HAP-1 (cell line): ENCODE measurements at places on chromosomes 3 and 15.

DNA sequence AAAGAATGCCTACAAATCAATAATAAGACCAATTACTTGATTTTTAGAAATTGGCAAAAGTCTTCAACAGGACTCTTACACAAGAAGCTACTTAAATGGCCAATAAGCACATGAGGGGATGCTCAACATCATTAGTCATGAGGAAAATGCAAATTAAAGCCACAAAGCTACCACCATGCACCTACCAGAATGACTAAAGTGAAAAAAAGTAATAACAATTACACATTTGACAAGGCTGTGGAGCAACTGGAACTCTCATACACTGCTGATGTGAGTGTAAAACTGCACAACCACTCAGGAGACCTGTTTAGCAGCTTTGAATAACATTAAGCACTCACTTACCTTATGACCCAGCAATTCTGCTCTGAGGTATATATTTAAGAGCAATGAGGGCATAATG lies 68.4 kb downstream of the PPCDC start:
- DNase-seq, result no peak

DNA sequence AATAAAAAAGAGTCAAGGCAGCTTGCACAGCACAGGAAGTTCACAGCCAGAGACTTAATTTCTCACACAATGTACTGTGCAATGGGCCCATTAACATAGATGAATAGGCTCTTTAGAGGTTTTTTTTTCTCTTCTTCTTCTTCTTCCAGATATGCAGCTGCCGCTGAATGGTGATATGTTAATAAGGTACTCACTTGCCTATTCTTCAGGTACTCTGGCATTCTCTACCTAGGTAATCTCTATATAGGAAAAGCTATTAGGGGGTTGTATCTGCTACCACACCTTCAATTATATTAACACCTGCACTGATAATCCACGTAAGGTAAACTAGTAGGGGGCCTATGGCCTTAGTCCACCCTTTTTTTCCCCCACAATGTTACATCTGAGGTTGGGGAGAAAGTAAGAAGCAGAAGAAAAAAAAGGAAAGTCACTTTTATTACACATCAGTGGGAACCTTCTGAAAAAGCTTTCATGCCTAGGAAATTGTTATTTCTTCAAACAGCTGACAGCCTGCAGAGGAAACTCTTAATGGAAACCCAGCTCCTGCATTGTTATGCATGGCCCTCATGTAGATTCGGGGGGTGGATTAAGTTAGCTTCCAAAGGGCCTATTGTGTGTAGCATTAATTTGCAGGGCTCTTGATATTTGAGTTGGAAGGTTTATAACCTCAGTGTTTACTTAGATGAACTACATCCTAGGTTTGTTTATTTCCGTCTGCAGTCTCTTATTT lies 525.5 kb downstream of the ZIC1 start:
- DNase-seq, result peak; percentile 46

- DNase-seq, result no peak
These were observed 477.1 kb downstream of the MAGI1 start for GRCh38 chr3:65561617-65562016.

DNA sequence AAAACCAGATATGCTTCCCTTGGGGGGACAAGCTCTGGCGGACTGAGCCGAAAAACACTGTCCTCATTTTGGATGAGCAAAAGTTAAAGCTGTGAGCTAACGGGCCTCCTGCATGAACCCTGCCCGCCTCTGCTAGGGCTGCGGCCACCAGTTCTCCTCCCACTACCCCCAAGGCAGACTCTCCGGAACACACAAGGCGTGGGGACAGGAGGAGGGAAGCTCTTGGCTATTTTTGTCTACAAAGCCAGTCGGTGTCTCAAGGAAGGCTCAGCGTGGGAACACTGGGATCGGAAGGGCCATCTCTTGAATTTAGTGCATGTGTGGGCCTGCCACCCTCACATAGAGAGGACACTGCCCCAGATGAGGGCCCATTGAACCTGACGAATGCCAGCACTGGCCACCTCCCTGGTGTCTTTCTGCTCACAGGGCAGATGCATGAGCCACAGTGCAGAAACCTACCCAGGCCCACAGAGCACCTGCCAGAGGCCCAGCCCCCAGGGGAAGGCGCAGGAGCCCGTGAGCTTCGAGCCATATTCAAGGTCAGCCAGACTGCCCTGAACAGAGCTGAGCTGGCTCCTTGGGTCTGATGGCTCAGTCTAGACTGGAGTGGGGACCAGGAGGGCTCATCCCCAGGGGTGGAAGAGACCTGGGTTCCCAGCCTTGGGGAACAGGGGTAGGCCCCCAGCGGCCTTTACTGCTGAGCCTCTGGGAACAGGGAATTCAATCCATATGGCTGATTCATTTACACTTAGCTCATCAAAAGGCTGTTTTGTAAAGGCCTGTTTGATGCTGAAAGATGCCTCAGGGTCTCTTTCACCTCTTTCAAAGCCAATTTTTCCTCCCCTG lies 38.3 kb downstream of the HCN4 start:
- no peak for DNase-seq

- no peak for DNase-seq
These were observed 84.6 kb downstream of the PEAK1 start for GRCh38 chr15:77335298-77335697.

DNA sequence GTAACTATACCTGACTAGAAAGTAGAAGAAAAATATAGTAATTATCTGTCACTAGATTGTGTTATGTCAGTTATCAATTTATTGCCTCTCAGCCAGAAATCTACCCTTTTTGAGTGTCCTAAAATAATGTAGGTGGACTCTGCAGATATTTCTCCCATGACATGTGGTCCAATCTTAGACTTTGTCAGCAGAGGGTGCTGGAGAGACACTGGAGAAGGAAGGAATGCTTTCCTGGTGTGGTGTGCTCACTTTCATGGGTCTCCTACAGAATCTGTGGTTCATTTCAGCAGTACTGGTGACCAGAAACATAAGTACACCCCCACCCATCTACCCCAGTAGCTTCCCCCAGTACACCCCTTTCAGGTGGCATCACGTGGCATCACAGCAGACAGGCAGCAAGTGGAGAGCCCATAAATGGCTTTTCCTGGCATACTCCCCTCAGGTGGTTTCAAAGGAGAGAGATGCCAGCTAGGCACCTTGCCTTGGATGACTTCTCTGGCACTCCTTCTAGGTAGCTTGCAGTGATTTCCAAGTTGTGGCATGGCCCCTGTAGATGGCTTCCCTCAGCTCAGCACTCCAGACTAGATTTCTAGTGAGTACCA lies 114.7 kb downstream of the GADL1 start:
- peak; percentile 32 for DNase-seq

- no peak for DNase-seq
These were observed 480.7 kb upstream of the SUCLG2 start for GRCh38 chr3:68135067-68135466.

- no peak for DNase-seq
These were observed 37.2 kb downstream of the DET1 start for GRCh38 chr15:88509321-88509720.

- DNase-seq, result no peak
These were observed 7.2 kb downstream of the TMOD2 start for GRCh38 chr15:51758645-51759044.

DNA sequence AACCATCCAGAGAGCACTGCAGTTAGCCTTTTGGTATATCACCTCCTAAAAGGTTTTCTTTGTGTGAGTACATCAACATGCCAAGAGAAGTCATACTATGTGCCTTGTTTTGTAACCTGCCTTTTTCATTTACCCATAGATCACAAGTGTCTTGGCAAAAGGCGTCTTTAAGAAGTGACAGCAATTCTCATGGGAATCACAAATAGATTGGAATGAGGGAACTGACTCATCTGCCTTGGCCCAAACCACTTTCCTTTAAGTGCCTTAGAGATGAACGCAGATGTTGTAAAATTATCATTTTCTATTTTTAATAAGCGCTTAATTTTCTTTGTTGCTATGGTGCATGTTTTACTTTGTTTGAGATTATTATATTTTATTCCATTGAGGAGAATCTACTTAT lies 20.7 kb upstream of the POMGNT2 start:
- no peak for DNase-seq

DNA sequence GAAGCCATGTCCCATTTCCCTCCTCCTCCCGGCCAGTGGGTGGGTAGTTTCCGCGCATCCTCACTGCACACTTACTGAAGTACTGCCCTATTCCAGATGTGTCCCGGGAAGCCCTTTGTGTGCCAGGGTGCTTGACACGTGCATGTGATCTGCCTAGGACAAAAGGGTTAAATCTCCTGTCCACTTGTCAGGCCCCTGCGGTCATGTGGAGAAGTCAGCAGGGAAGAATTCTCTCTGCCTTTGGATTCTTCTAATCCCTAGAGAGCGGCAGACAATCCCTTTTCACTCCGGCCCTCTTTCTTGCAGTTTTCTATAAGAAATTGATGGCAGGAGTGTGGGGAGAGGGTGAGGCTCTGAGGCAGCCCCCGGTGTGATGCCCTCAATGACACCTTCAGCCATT lies 19.8 kb downstream of the ST8SIA2 start:
- peak; percentile 81 for DNase-seq

DNA sequence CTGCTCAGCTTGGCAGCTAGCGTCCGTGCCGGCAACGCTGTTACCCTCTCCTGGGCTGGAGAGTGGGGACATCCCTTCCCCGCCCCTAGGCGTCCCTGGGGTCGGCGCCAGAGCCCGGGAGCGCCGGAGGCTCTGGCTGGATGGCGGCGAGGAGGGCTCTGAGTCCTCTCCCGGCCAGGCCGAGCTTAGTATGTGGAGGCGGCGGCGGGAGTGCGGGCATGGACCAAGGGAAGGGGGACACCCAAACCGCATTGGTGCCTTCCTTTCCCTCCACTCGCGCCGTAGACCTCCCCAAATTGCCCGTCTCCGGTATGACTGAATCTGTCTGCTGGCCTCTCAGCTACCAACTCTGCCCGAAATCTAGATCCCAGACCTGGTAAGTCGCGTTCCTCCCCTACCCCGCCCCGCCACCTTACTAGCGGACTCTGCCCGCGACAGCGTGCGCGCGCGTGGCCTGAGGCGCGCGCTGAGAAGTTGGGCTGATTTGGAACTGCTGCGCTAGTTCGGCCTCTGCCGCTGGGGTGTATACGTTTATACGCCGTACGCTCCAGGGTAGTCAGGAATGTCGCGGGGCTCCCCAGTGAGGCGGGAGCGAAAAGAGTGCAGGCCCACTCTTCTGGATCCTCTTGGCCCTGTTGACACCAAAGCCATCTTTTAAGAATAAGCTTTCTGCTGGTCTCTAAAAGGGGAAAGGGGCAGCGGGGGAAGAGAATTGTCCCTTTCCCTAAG lies 12.2 kb downstream of the ZIC1 start:
- DNase-seq, result no peak

DNA sequence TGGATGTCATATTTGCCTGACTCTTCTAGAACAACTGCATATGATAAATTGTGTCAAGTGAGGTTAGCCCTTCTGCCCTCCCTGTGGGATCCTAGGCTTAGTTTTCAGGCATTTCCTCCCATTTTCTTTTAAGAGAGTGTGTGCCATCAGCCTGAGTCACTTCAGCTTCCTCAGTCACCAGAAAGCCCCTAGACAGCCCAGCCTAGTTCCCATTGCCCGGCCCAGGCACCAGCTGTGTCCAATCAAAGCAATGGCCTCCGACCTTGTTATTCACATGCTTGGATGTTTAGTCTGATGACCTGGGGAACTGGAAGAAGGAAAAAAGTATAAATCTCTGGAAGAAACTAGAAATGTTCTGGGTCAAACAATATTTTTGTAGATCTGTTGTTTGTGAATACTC lies 221.9 kb upstream of the LRIG1 start:
- DNase-seq, result no peak

- peak; percentile 82 for DNase-seq
These were observed at the start of gene THBS1 for GRCh38 chr15:39580485-39581241. Gene THBS1, plus strand, starts transcription at chr15:39581079. Its CDS starts 779 bp downstream, at chr15:39581858.

GRCh38 chr3:52314489-52314888 lies 1.6 kb upstream of the DNAH1 start:
- no peak for DNase-seq

DNA sequence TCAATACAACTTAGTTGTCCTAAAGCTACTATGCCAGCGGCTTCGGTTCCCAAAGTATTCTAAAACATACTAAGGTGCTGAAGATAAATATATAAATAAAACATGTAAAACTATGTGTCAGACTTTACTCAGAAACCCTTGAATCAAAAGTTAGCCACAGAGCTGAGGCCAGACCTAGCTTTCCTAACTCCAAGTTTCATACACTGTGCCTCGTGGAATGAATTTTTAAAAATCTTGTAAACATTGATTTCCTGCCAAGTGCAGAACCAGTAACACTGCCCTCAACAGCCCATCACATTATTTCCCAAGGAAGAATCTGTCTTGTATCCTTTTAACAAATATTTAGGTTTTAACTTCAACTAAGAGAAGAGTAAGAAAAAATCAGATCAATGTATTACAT lies 36.4 kb downstream of the TAMM41 start:
- DNase-seq, result no peak

DNA sequence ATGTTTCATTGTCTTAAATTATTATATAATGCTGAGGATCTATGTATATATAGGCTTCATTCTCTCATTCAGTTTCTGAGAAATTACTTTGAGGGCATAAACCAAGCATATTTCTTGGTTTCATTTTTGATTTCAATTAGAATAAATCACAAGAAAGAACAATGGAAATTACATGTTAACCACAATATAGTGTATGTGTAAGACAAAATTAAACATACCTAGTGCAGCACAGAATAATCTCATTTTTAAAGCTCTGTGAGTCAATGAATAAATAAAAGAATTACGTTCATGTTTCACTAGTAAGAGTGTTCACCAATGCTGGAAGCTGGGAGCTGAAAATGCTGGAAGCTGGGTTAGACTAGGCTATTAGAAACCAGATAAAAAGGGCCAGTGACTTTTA lies 72.8 kb downstream of the UBE3A start:
- no peak for DNase-seq
